ENCODE measurements at places on chromosomes 11 and 22.

- DNase-seq = no peak
Observed at GRCh38 chr11:94597896-94598295, 30.7 kb downstream of the PIWIL4 start.

DNA sequence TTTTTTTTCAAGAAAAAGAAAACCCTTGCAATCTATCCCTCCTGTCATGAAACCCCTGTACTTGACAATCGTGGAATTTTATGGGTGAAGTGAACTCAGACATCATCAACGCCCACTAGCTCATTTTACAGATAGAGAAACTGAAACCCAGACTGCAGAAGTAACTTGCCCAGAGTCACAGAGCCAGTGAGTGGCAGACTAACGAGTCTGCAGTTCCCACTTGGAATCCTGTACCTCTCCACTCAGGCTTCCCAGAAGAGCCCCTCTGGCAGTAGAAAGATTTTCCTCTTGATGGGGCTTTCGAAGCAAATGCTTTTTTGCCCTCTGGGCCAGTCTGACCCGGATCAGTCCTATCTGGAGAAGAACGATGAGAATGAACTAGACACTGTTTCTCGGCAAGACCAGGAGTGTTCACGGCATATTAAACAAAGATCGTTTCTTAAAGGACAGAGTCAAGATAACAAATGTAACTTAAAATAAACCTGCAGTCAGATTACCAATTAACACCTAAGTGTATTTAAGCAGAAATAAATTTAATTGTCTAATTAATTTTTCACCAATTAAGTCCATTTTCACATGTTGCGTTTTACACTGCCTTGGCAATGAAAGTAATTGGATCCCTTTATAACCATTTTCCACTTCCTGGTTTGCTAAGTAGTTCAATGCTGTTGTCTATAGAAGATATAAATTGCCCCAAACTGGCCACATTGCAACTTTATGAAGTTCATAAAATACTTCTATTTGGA is 61.3 kb upstream of the CREB3L1 start:
- no peak for DNase-seq

DNA sequence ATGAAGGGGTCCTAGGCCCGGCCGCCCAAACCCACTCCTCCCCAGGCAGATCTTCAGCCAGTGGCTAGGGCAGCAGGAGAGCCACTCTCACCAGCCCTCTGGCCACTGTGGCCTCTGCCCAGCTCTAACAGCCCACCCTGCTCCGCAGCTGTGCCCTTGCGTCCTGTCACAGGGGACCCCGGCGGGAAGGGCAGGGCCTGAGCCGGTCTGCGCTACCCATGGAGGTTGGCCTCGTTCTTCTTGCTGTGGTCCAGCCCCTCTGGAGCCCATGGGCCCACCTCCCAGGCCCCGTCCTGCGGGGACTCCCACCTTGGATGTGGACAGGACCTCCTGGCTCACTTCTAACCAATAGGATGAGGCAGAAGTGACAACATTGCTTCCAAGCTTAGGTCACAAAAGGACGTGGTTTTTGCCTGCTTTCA is 38.3 kb upstream of the TH start:
- peak; percentile 44 for DNase-seq

DNA sequence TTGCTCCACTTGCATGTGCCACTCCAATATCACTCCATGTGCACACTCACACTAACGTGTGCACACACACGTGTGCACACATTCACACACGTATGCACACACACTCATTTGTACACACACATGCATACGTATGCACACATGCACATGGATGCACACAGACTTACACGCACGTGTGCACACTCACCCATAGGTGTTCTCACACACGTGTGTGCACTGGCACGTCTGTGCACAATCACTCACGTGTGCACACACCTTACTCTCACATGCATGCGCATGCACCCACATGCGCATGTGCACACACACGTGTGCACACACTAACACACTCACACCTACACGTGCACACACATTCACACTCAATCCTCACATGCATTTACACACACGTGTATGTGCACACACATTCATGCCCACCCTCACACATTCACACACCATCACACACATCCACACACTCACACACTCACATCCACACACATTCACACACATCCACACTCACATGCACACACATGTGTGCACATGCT is 9.3 kb upstream of the MS4A15 start:
- no peak for DNase-seq

Data from activated CD8-positive, alpha-beta memory T cell treated with anti-CD3 and anti-CD28 coated beads for 24 hours (primary cell).